ENCODE measurements at places on chromosomes 13 and 19.

DNA sequence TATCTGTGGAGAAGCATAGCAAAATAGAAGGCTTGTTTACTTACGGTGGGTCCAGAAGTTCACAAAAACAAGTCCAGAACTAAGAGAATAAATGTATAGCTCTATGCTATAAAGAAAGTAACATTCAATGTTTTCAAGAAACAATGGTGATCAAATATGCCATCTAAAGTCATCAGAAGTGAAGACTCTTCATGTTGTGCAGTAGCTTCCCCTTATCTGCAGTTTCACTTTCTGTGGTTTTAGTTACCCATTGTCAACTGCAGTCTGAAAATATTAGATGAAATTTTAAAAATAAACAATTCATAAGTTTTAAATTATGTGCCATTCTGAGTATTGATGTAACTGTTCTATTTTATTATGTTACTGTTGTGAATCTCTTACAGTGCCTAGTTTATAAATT lies 72.5 kb downstream of the EDNRB start:
- DNase-seq: peak; percentile 11

DNA sequence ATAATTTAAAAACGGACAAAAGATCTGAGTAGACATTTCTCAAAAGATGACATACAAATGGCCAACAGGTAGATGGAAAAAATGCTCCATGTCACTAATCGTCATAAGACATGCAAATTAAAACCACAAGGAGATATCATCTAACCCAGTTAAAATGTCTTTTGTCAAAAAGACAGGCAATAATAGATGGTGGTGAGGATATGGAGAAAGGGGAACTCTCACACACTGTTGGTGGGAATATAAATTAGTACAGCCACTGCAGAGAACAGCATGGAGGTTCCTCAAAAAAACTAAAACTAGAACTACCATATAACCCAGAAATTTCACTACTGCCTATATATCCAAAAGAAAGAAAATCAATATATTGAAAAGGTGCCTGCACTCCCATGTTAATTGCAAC lies 37.9 kb downstream of the OR10H4 start:
- peak; percentile 9 for DNase-seq

DNA sequence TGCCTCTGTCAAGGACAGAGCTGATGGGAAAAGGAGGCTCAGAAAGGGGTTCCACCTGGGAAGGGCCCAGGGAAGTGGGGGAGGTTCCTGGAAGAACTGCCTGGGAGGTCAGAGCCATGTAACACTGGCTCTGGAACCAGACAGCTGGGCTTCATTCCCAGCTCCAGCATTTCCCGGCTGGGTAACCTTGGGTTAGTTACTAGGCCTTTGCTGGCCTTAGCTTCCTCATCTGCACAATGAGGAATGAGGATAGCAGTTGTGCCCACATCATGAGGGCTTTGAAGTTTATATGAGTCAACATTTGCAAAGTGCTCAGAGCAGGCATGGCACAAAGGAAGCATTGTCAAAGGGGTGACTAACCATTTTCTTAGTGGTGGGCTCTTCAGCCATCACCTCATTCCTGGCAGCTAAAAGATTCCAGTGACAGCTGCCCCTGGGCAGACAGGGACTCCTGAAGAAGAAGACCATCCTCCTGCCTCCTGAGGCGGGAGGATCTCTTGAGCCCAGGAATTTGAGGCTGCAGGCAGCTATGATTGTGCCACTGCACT lies 1.7 kb upstream of the DNAJB1 start:
- DNase-seq: peak; percentile 81

DNA sequence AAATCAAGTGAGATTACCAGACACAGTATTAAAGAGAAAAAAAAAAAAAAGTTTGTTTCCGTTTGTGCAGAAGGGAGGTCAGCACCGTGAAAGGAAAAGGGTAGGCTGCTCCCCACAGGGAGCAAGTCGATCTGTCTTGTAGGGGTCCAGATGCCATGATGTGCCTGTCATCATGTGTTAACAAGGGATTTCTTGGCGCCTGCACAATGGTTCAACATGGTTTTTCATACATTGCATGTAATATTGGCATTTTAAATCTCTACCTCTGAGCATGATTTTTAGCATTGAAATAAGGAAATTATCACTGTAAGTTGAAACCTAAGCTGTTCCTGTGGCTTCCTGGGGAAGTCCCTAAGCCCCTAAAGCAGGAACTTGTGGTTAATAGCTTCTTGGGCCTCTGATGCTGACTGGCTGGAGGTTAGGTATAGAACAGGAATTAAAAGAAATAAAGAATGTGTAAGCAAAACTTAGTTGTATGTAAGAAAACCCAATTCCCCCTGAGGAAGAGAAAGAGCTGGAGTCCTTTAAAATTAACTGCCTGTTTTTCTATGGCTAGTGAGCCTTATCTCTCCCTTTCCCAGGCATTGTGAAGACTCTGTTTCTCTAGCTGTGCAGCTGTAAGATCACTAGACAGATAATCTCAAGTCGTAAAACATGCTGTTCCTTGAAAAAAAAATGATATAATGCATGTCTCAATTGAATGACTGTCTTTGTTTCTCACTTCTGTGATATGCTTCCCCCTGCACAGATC lies 7.4 kb upstream of the FCGBP start:
- peak; percentile 91 for DNase-seq

DNA sequence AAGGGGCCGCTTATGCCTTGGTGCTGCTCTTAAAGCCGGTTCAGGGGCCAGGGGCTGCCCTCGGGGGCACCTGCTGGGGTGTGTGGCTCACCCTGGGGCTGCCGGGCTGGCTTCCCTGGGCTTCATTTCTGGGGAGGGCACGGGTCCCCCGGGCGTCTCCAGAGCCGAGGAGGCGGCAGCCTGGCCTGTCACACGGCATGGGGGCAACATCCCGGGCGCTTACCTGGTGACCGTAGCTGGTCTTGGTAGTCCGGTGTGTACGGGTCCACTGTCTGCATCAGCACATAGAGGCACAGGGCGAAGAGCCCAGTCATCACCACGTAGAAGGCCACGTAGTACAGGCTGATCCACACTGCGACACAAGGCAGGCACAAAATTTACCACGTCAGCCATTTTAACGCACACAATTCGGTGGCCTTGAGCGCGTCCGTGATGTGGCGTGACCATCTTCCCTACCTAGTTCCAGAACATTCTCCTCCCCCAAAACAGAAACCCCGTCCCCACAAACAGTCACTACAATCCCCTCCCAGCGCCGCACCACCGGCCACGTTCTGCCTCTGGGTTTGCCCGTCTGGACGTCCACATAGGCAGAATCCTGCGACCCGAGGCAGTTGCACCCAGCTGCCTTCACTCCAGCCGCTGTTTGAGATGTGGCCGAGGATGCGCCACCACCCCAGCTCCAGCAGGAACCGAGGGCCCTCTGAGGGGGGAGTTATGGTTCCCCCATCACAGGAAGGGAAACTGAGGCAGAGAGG lies 3.2 kb downstream of the ATP4B start:
- DNase-seq: no peak

DNA sequence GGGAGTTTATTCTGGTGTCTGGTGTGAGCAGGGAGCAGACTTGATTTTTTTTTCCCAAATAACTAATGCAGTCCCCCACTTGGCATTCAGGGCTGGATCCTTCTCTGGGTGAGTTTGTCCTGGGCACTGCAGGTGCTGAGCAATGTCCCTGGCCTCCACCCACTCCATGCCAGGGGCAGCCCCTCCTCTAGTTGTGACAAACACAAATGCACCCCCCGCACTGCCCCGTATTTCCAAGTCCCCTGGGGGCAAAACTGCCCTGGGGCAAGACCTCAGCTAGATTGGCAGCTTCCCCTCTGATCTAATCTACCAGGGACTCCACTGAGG lies 6.4 kb downstream of the MOB3A start:
- DNase-seq: no peak

DNA sequence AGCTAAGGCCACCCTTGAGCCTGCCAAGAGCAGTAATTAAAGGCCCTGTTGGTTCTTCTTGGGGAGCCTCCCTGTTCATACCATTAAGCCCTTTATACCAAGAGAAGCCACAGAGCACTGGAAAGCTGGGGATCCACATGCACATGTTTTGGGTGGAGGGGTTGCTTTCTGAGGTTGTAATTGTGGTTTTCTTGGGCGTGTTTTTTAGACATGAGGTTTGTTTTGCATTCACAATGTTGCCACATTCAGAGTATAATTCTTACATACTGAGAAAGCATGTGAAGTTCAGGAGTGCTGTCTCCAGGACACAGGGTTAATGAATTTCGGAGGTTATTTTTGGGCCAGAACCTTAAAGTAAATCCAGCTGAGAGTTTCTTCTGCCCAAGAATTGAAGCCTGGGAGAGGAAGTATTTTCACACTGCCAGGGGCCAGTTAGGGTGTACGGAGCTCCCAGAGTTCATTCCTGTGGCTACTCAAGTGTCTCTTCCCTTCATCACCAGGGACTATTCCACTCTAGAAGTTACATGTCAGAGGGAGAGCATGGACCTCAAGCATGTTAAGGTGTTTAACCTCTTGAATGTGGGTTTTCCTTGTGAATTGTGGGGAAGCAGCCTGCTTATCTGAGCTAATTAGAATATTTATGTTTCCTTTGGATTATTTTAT lies 37.0 kb downstream of the ZNF136 start:
- no peak for DNase-seq

GRCh38 chr13:79307866-79308298 lies 98.2 kb downstream of the RBM26 start:
- no peak for DNase-seq

DNA sequence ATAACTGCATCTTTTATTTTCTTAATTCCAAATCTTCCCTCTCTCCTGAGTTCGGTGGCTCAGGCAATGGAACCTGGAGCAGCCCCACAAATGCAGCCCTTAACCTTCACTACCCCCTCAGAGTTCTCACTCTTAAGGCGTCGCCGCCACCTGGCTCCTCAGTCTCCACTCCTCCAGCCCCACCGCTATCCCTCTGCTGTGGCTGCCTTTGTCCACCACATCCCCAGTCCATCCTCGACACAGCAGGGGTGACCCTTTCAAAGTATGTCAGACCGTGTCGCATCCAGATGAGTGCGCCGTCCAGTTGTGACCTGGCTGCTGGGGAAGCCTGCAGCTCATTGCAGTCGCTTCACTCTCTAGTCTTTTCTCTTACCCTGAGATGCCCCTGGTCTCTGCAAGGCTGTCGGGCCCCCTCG lies 1.0 kb downstream of the SPPL2B start:
- DNase-seq: no peak

GRCh38 chr19:5070930-5071329 lies 102.0 kb downstream of the KDM4B start:
- DNase-seq: no peak

- DNase-seq: no peak
Observed at GRCh38 chr13:75330770-75331169, 151.2 kb downstream of the TBC1D4 start.

GRCh38 chr19:18571564-18572344 lies at the start of gene UBA52:
Gene UBA52, plus strand, starts transcription at chr19:18571857. Its CDS starts 1,444 bp downstream, at chr19:18573301.
- peak; percentile 99 for DNase-seq

GRCh38 chr19:56136362-56136761 lies 4.7 kb upstream of the ZNF444 start:
- DNase-seq: no peak

DNA sequence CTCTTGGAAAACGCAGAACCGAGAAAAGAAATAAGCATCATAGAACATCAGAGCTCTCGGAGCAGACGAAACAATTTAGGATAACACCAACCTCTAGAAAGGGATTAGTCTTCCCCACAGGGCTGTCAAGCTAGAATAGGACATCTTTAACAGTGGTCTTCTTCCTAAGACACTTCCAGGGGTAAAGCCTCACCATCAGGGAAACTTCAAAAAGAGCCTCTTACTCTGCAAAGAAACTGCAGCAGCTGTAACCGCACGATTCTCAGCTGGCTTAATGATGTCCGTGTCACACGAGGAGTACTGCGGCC lies 642 bp downstream of the ZNF571 start:
- DNase-seq: no peak

DNA sequence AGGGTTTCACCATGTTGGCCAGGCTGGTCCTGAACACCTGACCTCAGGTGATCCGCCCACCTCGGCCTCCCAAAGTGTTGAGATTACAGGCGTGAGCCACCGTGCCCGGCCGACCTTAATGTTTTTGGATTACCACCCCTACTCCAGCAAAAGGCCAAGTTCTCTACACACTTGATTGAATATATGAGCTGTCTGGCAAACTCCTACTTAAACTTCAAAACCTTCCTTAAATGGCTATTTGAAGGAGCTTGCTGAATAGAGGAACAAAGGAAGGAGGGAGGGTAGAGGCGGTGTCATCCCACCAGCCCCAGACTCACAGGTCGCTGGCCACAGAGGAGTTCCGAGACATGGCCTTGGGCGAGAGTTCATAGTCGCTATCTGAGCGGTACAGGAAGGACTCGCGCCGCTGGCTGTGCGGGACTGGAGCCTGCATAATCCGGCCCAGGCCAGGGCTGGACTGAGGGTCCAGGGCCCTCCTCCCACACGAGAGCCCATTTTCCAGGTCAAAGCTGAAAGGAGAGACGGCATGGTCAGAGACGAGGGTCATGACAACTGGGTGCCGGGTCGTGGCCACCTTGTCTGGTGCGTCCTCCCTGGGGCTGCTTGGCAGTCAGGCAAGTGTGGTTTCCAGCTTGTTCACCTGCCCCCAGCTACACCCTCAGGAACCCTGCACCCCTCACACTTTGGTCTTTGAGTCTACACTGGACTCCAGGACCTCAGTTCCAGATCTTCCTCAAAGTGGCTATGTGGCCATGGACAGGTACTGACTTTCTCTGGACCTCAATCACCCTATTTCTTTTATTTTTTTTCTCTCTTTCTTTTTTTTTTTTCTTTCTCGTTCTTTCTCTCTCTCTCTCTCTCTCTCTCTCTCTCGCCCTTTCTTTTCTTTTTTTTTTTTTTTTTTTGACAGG lies 4.2 kb downstream of the PDE4C start:
- no peak for DNase-seq

- DNase-seq: no peak
Observed at GRCh38 chr19:55387736-55388497, 2.2 kb downstream of the RPL28 start.

GRCh38 chr13:26590951-26591350 lies 33.5 kb downstream of the WASF3 start:
- DNase-seq: no peak

- DNase-seq: no peak
Observed at GRCh38 chr19:44871809-44872208, 19.2 kb upstream of the TOMM40 start.

DNA sequence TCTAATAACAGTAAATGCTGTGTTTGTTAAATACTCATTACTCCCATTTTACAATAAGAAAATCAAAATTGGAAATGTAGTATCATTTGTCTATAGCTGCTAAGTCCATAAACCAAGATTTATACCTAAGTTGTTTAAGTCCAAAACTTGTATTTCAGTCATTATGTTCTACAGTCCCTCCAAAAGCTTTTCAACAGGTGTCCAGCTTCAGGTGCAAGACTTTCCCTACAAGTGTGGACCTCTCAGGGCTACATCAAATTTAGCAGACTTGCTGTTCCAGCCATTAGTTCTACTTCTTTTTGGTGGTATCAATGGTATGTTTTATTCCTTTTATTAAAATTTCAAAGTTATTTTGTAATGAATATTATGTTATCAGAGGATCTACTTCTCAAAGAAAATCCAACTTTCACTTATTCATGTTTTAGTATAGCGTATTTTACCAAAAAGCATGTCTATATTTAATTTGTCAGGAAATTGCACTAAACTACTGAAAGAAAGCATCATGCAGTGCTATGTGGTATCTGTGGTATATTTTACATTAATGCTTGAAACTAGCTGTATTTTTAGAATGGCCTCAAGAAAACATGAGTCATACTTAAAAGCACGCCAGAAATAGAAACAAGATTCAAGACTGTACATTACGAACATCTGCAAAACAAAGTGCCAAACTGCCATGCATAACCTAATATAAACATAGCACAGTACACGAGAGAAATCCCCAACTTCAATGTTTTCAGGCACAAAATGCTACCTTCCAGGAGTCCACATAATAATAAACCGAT lies 44.5 kb downstream of the VWA8 start:
- DNase-seq: peak; percentile 62

Data from inflammatory macrophage (primary cell).